ENCODE measurements at places on chromosomes 11 and 22. TPM values are rescaled to one million over a fixed set of nuclear protein-coding genes. Genes with fewer than 3 reads are reported as not detected.

- DNase-seq = no peak
These were observed 10.2 kb downstream of the DGKZ start for GRCh38 chr11:46357483-46357936.

NDUFA6 gene
- total RNA-seq = 77.9 TPM

DNA sequence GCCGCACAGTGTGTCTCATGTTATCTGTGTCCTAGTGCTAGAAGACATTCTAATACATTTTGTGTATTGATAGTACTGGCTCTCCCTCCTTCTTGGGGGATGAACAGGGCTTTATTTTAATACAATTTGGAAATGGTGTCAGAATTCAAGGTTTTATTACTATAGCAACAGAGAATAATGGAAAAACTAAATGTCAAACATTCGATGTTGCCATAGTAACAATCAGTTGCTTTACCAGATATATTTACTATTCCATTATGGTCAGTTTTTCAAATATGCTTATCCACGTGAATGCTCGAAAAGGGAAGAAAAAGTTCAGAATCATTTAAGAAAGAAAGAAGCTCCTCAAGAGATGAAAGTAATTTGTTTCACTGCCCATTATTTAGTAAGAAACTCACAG, 8.6 kb upstream of the MSANTD4 start:
- no peak for DNase-seq

F2 gene
- total RNA-seq = 21.4 TPM

WNT11 gene
- 1.8 TPM for total RNA-seq

DNA sequence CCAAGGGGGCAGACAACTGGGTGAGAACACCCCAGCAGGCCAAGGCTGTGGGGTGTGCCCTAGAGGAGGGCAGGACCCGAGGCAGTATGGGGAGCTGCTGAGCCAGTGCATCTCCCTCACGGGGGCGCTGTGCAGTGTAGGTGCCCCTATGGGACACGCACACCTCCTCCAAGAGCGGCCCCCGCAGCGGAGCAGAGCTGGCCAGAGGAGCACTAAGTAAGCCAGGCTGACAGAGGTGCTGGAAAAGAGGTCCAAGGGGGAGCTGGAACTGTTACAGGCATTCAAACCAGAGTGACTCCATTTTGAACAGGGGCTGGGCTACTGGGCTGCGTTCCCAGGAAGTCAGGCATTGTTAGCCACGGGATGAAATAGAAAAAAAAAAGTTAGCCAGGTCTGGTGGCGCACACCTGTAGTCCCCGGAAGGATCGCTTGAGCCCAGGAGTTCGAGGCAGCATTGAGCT, 41.8 kb downstream of the TST start:
- peak; percentile 29 for DNase-seq
